ENCODE measurements at places on chromosomes 2 and 18.

- no peaks in the 10 kb centered on the region for H3K27me3 ChIP-seq
- H3K4me3 ChIP-seq, result no peak overlapping the region
- no peak overlapping the region for H3K27ac ChIP-seq
- DNase-seq, result peak; percentile 50
- no peaks in the 10 kb centered on the region for H3K36me3 ChIP-seq
Observed at GRCh38 chr2:147161746-147162145, 683.1 kb upstream of the ACVR2A start.

DNA sequence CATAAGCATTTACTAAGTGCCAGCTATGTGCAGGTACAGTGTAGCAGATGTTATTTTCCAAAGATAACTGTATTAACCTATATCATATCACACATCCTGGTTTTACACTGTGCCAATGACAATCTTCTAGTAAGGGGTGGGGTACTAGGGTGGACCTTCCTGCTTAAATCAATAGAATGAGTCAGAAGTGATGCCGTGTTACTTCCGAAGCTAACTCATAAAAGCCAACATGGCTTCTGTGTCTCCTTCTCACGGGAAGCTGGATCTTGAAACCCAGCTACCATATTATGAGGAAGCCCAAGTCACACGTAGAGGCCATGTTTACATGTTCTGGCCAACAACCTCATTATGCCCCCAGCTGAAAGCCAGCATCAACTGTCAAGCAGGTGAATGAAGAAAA, 59.1 kb downstream of the MRPL33 start:
- no peaks in the 10 kb centered on the region for H3K36me3 ChIP-seq
- no peak overlapping the region for H3K4me3 ChIP-seq
- no peaks in the 10 kb centered on the region for H3K27me3 ChIP-seq
- peaks cover 34% of the 10 kb centered on the region for H3K4me1 ChIP-seq
- no peak for DNase-seq

- no peak overlapping the region for H3K4me3 ChIP-seq
- H3K36me3 ChIP-seq, result no peaks in the 10 kb centered on the region
- no peaks in the 10 kb centered on the region for H3K4me1 ChIP-seq
Observed at GRCh38 chr18:36543991-36544725, 246.6 kb downstream of the FHOD3 start.

DNA sequence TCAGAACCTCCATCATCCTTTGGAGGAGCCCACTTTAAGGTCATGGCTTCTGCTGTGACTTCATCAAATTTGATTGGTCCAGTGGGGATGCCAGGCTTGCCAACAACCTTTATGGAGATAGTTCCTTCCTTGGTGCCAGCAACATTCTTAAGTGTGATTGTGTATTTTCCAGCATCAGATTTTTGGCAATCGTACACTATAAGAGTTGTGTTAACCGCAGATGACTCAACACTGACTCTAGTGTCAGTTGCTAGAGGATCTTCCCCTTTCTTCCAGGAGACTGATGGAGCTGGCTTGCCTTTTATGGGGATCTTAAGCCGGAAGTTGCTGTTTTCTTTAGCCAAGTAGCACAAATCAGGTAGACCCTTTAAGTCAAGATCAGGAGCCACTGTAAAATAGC, 98.7 kb downstream of the PLEKHA3 start:
- H3K4me3 ChIP-seq, result no peak overlapping the region
- no peaks in the 10 kb centered on the region for H3K36me3 ChIP-seq
- H3K4me1 ChIP-seq, result peaks cover 5% of the 10 kb centered on the region

DNA sequence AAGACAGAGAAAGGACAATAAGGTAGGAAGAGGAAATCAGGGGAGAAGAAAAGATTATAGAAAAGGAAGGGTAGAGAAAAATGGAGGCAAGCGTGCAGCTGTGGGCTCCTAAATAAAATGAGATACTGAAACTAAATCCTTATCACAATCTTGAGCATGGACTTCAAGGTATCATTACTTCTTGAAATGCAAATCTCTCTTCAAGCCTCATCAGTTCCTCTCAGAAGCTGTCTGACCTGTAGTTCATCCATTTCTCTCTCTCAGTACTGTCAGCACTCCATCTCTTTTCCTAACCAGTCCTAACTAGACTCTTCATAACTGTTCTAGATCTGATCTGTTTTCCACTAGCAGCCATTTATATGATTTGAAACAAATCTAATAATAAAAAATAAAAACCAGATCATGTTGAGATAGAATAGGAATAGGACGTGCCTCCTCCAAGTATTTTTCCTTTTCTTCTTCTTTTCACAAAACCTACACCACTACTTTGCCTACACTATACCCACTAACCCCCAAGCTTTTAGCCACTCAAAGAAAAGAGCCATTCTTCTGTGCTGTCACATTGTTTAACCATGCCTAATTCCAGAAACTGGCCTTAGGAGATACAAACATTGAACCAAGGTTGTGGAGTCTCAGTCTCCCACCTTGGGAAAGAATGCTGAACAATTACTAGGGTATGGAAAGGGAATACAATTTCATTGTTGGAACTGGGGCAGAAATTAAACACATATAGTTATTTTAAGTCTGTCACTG, 21.1 kb downstream of the BABAM2 start:
- H3K4me1 ChIP-seq, result peaks cover 4% of the 10 kb centered on the region
- H3K27ac ChIP-seq, result no peak overlapping the region
- H3K27me3 ChIP-seq, result no peaks in the 10 kb centered on the region
- H3K36me3 ChIP-seq, result no peaks in the 10 kb centered on the region
- H3K4me3 ChIP-seq, result no peak overlapping the region

GRCh38 chr2:187654535-187654934, 100.3 kb upstream of the TFPI start:
- no peak overlapping the region for H3K27ac ChIP-seq
- H3K27me3 ChIP-seq, result no peaks in the 10 kb centered on the region
- H3K4me1 ChIP-seq, result no peaks in the 10 kb centered on the region
- no peak for DNase-seq
- no peaks in the 10 kb centered on the region for H3K36me3 ChIP-seq

GRCh38 chr2:160246356-160246755, 46.3 kb upstream of the ITGB6 start:
- H3K36me3 ChIP-seq, result no peaks in the 10 kb centered on the region
- no peak overlapping the region for H3K27ac ChIP-seq
- H3K4me1 ChIP-seq, result peaks cover 16% of the 10 kb centered on the region
- no peak for DNase-seq

DNA sequence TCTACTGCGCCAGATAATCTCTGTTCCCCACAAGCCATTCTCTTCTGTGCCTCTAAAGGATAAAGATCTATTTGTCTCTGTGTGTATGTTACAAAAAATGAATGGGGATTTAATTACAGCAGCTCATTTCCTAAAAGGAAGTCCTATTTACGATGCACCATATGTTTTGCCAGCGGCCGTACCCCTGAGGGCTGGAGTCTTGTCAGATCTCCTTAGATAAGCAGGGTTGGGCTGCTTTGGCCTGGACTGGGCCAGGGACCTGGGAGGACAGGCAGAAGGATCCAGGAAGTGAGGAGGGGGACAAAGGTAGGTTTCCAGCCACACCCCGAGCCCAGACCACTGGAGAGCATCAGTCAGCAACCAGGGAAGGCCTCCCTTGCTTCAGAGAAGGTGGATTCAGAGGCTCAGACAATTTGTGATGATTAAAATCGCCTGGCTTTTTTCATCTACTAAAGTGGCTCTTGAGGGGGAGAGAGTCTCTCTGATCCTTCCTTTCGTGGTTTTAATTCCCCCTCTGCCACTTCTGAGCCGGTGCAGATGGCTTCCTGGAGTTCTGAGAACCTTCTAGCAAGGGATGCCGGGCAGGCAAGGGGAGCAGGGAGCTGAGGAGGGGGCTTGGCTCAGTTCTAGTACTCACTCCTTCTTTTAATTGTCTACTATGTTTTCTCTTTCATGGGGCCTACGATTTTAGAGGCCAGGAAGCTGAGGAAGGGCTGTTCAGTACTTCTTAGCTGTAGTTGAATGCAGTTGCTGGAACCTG, 42.1 kb downstream of the MYCN start:
- no peaks in the 10 kb centered on the region for H3K27me3 ChIP-seq
- H3K4me1 ChIP-seq, result no peaks in the 10 kb centered on the region
- no peak overlapping the region for H3K4me3 ChIP-seq
- DNase-seq, result no peak

DNA sequence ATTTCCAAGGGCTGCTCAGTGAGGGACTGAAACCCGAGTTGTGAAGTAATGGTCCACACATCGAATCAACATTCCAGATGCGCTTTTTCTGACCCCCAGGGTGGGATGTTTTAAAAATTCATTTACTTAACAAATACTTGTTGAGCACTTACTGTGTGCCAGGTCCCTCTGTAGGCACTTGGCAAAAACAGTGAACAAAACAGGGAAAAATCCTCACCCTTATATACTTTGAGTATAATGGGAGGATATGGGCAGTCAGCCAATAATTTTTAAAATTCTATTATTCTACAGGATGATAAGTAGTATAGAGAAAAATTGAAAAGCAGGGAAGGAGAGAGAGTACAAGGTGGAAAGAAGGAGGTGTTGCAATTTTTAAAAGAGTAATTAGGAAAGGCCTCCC, 31.3 kb upstream of the AFTPH start:
- H3K4me1 ChIP-seq, result no peaks in the 10 kb centered on the region
- no peak for DNase-seq
- H3K27ac ChIP-seq, result no peak overlapping the region
- peaks cover 20% of the 10 kb centered on the region for H3K27me3 ChIP-seq
- no peaks in the 10 kb centered on the region for H3K36me3 ChIP-seq
- H3K4me3 ChIP-seq, result no peak overlapping the region

GRCh38 chr2:150023663-150024062, 436.1 kb upstream of the MMADHC start:
- H3K36me3 ChIP-seq, result no peaks in the 10 kb centered on the region
- H3K27ac ChIP-seq, result no peak overlapping the region
- no peaks in the 10 kb centered on the region for H3K4me1 ChIP-seq

DNA sequence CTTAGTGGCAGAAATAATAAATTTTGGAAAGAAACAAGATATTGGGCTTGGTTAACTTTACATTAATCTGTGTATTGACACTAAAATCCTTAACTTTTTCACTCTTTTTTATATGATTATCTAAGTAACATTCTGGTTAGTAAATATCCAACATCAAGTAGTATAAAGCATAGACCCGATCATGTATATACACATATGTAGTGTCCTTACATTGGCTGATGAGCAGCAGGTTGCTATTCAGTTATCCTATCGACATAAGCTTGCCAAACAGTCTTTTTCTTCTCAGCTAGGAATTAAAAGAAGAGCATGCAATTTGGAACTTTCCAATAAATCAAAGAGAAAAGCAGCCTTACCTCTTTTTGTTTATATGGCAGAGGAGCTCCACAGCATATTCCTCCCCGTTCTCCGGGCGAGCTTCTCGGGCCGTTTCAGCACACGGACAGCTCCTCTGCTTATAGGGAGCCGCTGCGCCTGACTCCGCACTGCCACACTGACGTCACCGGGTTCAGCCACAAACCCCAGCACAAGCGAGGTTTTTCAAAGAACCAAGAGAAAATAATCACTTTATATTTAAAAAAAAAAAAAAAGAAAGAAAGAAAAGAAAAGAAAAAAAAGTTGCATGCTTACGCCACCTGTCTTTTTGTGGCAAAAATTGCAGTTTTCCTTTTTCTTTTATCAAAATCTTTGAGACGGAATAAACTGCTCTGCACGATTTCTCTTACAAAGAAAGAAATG, at the start of gene SCG2:
Gene SCG2 (minus strand): TSS at position 430 of the 735 bp plus-strand sequence. CDS start 3,079 bp downstream, outside the sequence.
- peak within 1 kb of the TSS; percentile 47 for H3K4me3 ChIP-seq
- no peaks in the 10 kb centered on the region for H3K27me3 ChIP-seq
- H3K4me1 ChIP-seq, result peaks cover 33% of the 10 kb centered on the region
- no peak within 1 kb of the TSS for H3K27ac ChIP-seq

DNA sequence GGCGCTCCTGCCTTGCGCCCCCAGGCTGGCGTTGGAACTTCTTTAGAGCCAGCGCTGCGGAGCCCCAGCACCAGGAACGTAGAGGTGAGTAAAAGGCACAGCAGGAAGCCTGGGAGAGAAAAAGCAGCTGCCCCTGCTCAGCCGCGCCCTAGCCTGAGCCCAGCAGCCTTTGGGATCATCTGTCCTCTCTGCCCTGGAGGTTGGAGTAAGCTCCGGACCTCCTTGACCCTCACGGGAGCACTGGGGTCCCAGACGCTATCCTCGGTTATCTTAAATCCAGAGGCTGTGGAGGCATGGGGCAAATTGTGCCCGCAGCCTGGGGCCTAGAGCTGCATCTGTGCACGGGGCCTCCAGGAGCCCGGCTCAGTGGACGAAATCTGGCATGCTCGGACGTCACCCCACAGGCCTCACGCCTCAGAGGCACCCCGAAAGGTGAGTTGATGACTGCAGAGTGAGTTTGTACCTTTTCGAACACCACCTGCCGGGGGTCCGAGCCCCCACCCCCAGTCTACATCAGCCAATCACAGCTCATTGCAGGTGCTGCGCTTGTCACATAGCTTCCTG, 1.6 kb upstream of the SLC66A2 start:
- H3K4me1 ChIP-seq, result peaks cover 9% of the 10 kb centered on the region
- H3K27ac ChIP-seq, result no peak overlapping the region
- no peak overlapping the region for H3K4me3 ChIP-seq
- no peaks in the 10 kb centered on the region for H3K27me3 ChIP-seq
- H3K36me3 ChIP-seq, result no peaks in the 10 kb centered on the region

- no peaks in the 10 kb centered on the region for H3K27me3 ChIP-seq
- DNase-seq, result no peak
- H3K36me3 ChIP-seq, result no peaks in the 10 kb centered on the region
Observed at GRCh38 chr2:142495141-142495540, 364.3 kb upstream of the LRP1B start.

- H3K36me3 ChIP-seq, result no peaks in the 10 kb centered on the region
- no peak overlapping the region for H3K4me3 ChIP-seq
- DNase-seq, result no peak
- no peaks in the 10 kb centered on the region for H3K4me1 ChIP-seq
- H3K27ac ChIP-seq, result no peak overlapping the region
Observed at GRCh38 chr2:175057078-175057685, 52.0 kb upstream of the CHN1 start.
